ENCODE measurements at places on chromosomes 4 and X.

- no peak for DNase-seq
These were observed 17.3 kb downstream of the HTRA3 start for GRCh38 chr4:8286719-8287342.

DNA sequence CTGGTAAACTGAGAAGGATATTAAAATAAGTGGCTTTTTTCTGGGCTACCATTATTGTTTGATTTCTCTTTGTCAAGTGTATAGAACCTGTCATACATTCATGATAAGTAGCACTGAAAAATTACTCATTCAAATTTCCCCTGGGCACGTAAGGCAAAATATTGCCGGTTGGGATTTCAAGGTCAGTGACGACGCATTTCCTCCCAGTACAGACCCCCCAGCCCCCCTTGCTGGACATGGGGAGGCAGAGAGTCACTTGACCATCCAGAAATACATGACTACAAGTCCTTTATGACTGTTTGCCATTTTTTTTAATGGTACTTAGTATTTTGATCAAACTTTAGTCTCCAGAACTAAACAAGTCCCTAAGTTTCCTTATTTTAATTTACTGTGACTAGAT is 6.8 kb upstream of the MND1 start:
- DNase-seq: no peak

- DNase-seq: no peak
These were observed 373.6 kb downstream of the MID1IP1 start for GRCh38 chrX:39174772-39175417.

GRCh38 chr4:162350331-162350730 is 186.5 kb upstream of the FSTL5 start:
- DNase-seq: no peak

GRCh38 chrX:9635368-9635767 is 130.3 kb downstream of the GPR143 start:
- no peak for DNase-seq

DNA sequence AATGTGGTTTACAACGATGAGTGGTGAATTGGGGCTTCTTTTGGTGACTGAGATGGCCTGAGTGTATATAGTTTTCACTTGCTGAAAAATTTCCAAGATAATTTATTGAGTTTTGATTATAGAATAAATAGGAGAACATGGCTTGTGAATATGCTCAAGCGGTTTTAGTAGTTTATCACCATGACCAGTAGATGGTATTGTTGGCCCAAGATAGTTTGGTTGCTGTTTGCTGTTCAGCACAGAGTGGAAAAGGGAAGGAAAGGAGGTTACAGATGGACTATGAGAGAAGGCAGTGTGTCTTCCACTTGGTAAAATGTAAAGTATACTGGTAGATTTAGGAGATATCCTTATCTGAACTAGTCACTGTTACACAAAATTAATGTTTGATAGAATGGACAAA is 55.8 kb upstream of the POU4F2 start:
- no peak for DNase-seq

DNA sequence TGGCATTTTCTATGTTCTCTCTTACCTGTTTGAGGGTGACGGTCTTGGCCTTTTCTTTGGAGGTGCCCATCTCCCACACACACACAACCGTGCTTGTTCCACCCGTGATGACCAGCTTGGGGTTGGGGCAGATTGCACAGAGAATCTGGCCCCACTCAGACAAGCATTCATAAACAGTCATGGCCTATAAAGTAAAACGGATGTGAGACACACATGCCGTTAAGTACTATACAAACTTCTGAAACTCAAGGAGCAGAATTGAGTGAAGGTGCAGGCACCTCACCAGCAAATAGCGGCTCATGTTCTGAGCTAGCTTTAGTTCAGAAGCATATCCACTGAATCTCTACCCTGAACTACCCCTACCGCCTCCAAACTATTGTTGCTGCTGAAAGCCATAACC is 107.6 kb downstream of the CDS1 start:
- DNase-seq: no peak

DNA sequence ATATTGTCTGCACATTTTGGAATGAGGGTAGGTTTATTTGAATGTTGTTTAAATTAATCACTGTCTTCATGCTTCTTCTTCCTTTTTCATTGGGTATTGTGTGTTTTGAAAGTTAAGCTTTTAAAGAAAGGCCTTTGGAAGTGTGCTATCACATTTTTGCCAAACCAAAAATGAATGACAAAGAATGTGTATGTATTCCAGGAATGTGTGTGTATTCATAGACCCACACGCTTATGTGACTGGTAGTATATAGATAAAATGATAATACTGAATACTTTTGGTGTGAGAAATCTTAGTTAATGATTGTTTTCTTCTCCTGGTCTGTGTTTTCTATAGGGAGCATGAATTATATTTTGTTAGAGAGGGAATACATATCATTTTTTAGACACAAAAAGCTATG is 404.4 kb downstream of the TLL1 start:
- no peak for DNase-seq

- DNase-seq: no peak
These were observed 21.2 kb downstream of the WDR1 start for GRCh38 chr4:10095296-10095991.

DNA sequence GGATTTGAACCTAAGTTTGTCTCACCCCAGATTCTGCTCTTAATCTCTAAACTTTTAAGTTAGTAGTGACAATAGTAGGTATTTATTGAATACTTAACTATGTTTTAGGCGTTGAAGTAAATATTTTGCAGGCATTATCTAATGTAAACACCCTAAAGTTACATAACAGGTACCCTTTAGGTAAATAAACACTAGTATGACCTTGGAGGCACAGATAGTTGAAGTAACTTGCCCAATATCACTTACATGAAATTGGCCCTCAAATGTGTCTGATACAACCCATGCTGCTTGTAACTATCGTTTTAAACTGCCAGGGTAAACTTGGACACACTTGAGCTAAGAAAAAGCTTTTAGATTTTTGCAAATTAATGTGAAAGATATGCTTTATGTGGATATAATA is 3.0 kb downstream of the HPRT1 start:
- no peak for DNase-seq

DNA sequence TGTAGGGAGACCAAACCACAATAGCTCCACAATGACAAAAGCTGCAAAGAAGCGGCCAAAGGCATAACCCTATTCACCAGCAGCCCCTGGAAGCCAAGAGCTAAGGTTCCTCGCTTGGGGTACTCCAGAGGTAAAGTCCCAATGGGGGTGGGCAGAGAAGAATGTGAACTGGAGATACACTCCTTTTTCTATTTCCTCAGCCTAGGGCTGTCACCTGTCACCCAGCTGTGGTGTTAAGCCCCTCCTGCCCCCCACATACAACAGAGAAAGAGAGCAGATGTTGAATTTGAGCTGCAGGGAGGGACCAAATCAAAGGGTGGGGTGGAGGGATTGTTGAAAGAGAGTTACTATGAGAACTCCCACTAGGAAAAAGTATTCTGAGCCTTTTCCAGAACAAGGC is 26.1 kb downstream of the AMOT start:
- DNase-seq: no peak

DNA sequence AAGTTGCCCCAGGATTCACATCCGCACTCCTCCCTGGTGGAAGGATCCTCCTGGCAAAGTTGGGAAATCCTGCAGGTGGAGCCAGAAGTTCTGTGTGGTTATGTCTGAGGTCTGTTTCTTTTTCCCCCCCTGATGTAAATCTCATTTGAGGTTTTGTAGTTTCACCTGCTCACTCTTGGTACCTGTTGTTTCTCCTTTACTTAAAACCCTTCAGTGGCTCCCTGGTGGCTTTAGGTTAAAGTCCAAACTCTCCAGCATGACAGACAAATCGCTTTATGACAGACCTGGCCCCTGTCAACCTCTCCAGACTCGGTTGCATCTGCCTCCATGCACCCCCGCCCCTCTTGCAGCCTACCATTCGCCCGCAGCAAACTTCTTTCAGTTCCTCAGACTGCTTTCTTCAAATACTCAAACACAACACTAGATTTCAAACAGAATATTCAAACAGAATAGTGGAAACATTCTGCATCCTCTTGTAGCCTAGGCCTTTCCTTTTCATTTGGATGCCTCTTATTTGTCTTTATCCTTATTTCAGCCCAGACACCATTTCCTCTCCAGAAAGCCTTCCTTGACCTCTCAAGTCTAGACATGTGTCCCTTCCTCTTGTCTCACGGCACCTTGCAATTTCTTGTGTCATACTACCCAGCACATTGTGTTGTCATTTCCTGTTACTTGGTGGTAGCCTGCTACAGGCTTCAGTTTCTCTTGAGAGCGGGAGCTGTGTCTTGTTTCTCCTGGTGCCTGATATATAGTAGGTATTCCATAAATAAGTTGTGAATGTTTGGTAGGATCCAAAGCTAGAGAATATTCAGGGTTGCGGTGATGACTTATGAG is 24.8 kb downstream of the IL13RA1 start:
- no peak for DNase-seq

DNA sequence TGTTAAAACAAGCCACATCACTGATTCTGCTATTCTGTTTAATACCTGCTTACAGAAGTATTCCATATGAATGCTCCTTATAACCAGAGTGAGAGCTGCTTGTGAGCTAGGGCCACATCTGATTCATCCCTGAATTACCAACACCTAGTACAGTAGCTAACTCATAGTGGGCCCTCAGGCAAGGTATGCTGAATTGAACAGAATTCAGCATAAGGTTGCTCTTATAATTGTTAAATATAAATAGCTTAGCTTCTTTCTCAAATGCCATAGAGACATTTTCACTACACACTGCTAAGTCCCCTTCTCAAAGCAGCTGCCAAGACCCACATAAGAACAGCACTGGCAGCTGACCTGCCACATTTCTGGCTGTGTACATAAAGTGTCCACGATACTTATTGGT is 27.0 kb upstream of the MCF2 start:
- DNase-seq: no peak
